Sigmoid colon (tissue), 7 donors: ENCODE measurements at places on chromosomes 7 and 10. TPM values are rescaled to one million over a fixed set of nuclear protein-coding genes. Genes with fewer than 3 reads are reported as not detected.

GRCh38 chr7:145718129-145718528 lies 398.5 kb upstream of the CNTNAP2 start:
- DNase-seq: no peak

GRCh38 chr10:23413629-23414089 lies 25.2 kb upstream of the OTUD1 start:
- DNase-seq: no peak

NEBL gene
- 2.1 TPM for total RNA-seq

GRCh38 chr10:7297094-7297493 lies 113.7 kb downstream of the SFMBT2 start:
- DNase-seq: no peak

DNA sequence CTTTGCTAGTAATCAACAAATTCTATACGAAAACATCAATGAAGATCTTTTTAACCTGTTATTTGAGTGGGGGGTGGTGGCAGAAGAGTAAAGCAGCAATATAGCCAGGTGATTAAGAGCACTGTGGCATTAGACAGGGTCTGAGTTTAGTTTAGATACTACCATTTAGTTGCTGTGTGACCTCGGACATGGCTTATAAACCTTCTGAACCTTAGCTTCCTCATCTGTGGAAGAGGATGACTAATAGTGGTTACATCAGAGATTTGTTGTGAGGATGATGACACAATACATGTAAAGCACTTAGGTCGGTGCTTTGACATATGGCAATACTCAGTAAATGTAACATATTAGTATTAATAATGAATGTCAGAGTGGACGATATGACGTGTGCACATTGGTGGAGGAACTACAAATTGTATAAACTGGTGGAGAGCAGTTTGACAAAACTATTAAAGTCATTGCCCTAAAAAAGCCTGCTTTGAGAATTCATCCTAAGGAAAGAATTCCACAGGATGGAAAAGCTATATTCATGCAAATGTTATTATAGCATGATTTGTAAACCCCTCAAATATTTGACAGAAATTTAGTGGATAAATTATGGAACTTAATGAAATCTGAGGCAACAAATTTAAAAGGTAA lies 24.3 kb downstream of the SPAG6 start:
- no peak for DNase-seq

DNA sequence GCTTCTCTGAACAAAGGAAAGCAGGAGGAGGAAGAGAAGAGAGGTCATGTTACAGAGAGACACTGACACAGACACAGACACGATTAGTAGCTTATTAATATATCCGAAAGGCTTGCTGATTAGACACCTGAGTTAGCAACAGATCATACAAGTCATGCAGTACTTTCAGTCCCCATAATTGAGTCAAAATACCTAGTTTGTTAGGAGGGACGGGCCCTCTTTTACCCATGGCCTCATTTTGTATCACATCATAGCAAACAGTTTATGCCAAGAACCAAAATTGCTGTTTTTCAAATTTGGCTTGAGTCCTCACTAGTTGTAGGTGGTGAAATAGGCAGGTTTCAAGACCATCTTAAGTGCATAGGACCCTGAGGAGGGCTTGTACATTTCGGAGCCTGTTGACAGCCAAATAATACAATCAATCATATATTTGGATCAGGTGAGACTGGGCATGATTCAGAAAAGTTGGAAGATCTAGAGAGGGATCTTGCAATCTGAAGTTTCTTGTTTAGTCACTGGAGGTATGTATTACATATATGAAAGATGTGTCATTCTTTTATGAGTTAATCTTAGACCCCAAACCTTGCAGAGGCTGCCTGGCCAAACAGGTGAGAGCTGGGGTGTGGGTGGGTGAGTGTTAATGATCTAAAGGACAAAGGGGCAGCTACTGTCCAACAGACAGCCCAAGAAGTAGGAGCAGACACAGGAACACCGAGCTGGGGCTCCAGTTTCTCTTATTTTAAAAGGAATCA lies 65.4 kb downstream of the PRPF18 start:
- DNase-seq: no peak

GRCh38 chr7:155802291-155802690 lies 10.0 kb downstream of the SHH start:
- no peak for DNase-seq

DNA sequence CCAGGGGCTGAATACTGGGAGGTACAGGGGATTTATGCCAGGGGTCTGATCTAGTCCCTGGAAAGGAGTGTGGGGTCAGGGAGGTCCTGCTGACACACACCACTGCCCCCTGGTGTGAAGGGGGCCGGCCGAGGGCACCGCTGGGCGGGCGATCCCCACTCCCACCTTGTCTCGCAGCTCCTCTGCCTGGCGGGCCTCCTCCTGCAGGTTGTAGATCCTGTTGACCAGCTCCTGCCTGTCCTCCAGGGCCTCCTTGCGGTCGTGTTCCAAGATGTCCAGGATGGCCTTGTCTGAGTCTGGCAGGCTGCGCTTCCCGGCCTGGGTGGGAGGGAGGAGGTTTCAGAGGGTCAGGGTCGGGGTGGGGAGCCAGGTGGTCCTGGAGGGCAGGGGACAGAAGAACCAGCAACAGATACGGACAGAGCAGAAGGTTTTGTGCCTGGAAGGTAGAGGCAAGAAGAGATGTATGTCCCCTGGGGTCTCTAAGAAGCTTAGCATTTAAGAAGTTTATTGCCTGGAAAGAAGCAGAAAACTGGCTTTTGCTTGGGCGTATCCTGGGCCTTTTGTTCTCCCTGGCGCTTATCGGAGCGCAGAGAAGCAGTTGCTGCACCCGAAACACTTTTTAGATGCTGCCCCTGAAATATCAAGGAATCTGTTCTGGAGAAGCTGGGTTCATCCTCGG lies 94.5 kb upstream of the GNA12 start:
- DNase-seq: peak; percentile 46

SPDYE2 gene
- total RNA-seq: not detected

DNA sequence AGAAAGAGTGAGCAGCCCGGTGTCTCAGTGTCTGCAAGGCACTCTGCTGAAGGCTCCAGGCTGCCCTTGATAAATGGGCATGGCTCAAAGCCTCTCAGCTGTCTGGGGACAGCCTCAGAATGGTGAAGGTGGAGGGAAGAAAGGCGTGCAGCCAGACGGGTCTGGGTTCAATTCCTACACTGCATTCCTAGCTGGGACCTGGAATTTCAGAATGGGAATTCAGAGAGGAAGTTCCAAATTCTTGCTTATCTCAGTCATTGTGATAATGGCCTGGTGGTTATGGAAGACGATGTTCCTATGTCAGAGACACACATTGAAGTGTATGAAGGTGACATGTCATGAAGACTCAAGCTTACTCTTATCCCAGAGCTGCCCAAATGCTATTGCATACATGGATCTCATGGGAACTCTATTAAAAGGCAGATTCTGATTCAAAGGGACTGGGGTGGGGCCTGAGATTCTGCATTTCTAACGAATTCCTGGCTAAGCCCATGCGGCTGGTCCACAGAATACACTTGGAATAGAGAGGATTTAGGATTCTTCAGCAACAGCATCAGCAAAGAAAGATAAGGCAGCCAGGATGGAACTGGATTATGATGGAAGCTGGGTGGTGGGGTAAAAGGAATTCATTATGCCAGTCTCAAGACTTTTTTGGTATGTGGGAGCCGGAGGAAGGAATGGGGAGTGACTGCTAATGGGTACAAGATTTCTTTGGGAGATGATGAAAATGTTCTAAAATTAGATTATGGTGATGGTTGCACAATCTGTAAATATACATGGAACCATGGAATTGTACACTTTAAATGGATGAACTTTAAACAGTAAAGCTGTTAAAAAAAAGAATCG lies 82.6 kb upstream of the ZMIZ1 start:
- DNase-seq: no peak

LIPN gene
- 1.4 TPM for total RNA-seq

- no peak for DNase-seq
Measured at GRCh38 chr7:111226800-111227199, 135.9 kb downstream of the LRRN3 start.

PRXL2A gene
- total RNA-seq: 53.0 TPM

- no peak for DNase-seq
Measured at GRCh38 chr7:154178895-154179294, 126.7 kb downstream of the DPP6 start.

GPR26 gene
- not detected for total RNA-seq

- peak; percentile 83 for DNase-seq
Measured at GRCh38 chr10:75400771-75401568, 594 bp downstream of the ZNF503 start.

CALHM3 gene
- total RNA-seq: not detected

DNA sequence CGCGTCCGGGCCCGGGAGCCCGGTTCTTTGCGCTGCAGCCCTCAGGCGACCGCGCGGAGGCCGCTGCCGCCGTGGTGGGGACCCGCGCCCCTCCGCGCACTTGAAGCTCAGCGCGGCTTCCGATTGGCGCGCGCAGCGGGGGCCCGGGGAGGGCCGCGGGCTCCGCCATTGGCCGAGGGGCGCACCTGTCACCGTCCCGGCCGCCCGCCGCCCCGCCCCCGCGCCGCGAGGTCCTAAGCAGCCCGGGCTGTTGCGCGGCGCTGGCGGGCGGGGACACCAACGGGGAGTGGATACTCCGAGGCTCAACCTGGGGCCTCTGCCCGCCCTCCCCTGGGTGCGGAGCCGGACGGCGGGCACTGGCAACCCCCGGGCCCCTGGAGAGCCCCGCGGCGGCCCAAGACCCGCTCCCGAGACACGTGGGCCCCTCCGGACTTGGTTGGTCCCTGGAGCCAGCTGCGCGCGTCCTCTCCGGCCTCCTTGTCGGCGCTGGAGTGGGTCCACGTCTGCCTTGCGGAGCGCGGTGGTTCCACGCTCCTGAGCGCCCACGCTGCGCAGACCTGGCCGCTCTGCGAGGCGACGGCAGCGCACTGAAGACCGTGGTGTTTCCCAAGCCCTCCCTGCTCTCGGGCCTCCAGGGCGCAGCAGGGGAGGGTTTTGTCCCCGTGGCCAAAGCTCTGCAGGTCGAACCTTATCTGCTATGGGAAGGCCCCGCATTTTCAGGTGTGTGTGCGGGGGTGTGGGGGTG lies at the start of gene MNX1:
Gene MNX1, minus strand, starts transcription at position 76 of the 745 bp plus-strand sequence. CDS start 313 bp downstream, outside the sequence.
- no peak for DNase-seq

DNA sequence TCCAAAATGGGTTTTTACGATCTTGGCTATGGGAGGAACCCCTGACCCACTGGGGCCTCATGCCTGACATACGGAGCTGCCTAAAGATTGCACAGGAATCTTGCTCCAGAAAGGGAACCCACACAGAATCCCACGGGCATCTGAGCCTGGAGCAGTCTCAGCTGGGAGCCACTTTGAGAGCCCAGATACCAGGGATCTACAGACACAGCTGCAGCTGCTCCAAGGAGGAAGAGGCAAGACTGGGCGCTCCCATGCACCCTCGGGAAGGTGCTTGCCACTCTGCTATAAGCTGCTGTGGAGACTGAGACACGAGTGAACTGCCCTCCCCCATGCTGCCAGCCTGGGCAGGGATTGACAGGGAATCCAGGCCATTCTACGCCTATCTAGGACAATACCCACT lies 202.5 kb downstream of the REEP3 start:
- no peak for DNase-seq

MSANTD7 gene
- 8.1 TPM for total RNA-seq

CALCR gene
- not detected for total RNA-seq

CREB5 gene
- 4.6 TPM for total RNA-seq

YWHAG gene
- 42.5 TPM for total RNA-seq

- no peak for DNase-seq
Measured at GRCh38 chr7:2523941-2524807, 4.6 kb downstream of the LFNG start.

WNT2 gene
- 2.8 TPM for total RNA-seq

GRCh38 chr10:116112232-116113231 lies 160.5 kb downstream of the GFRA1 start:
- no peak for DNase-seq

HTR7 gene
- 0.83 TPM for total RNA-seq

DNA sequence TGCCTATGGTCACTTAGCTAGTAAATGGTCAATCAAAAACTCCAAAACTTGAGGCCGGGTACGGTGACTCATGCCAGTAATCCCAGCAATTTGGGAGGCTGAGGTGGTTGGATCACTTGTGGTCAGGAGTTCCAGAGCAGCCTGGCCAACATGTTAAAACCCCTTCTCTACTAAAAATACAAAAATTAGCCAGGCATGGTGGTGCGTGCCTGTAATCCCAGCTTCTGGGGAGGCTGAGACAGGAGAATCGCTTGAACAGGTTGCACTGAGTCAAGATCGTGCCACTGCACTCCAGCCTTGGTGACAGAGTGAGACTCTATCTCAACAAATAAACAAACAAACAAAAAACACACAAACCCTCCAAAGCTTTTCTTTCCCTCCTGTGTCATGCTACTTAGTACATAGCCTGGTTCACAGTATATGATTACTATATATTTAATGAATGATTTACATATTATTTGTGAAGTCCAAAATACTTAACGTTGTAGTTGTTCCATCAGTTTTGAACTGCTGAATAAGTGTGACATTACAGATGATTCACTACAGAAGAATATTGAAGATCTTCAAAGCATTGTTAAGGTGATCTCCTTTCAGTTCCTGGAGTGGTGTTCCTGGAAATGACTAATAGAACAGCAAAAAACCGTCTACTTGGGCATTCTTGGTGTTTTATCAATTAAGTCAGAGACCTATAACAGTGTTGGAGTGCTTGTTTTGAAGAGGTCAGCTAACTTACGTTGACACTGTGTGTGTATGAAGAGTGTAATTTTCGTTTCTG lies 72.9 kb downstream of the ADK start:
- DNase-seq: no peak

OR9A2 gene
- not detected for total RNA-seq

DNA sequence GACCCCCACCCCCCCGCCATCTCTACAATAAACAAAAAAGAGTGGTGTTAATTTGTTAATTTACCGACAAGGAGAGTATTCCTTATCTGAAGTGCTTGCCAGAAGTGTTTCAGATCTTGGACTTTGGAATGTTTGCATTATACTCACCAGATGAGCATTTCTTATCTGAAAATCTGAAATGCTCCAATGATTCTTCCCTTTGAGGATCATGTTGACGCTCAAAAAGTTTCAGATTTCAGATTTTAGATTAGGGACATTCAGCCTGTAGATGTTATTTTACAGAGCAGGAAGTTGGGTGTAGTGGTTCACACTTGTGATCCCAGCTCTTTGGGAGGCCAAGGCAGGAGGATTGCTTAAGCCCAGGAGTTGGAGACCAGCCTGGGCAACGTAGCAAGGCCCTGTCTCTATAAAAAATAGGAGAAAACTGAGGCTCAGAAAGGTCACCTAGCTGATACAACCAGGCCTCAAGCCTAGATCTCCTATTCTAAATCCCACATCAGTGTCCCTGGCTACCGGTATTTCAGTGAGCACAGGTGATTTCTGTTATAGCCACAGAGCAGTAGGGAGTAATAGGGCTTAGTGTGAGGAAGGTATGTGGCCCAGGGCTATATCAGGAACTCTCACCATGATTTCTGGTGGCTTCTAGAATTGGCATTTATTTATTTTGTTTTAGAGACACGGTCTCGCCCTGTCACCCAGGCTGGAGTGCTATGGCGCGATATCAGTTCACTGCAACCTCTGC lies 35.4 kb downstream of the TMEM120A start:
- DNase-seq: no peak
